ENCODE measurements at places on chromosomes 4 and X.

DNA sequence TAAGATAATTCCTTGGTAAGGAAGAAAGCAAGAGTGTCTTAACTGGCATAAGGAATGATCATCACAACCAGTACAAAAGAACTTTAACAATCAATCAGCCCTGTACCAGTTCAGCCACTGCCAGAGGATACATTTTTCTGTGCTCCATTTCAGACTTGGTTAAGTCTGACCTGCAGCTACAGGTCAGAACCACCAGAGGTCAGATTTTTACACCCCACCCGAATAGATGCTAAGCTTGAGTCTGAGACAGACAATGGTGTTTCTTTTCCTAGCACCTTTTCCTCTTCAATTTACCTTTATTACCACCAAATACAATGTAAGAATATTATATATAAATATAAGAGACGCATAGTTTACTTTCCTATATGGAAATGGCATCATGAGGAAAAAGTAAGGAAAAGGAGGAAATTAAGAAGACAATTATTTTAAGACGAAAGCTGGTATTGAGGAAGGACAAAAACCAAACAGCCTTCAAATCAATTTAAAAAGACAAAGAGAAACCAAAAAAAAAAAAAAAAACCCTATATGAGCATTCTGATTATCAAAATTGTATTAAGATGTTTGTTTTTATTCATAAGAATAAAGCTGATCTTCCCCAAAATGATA, 215.3 kb upstream of the TTC29 start:
- no peak for DNase-seq

DNA sequence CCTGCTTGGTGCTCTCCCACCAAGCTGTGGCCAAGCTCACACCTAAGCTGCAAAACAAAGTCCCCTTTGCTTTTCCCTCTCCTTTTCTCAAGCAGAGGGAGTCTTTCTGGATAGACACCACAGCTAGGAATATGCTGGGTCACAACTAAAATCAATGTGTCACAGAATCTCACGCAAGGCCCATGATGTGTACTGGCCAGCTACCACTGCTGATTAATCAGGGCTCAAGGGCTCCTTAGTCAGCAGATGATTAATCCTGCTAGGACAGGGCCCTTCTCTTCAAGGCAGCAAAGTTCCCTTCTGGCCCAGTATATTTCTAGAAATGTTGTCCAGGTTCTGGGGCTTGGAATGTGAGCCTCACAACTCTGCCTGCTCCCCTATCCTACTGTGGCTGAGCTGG, 32.0 kb upstream of the TENT5D start:
- no peak for DNase-seq

- peak; percentile 41 for DNase-seq
These were observed 628 bp downstream of the MXD4 start for GRCh38 chr4:2261110-2261852.

GRCh38 chrX:129015381-129015780, 507.9 kb downstream of the SMARCA1 start:
- DNase-seq = no peak

GRCh38 chr4:77695774-77696173, 90.2 kb downstream of the CXCL13 start:
- DNase-seq = no peak

DNA sequence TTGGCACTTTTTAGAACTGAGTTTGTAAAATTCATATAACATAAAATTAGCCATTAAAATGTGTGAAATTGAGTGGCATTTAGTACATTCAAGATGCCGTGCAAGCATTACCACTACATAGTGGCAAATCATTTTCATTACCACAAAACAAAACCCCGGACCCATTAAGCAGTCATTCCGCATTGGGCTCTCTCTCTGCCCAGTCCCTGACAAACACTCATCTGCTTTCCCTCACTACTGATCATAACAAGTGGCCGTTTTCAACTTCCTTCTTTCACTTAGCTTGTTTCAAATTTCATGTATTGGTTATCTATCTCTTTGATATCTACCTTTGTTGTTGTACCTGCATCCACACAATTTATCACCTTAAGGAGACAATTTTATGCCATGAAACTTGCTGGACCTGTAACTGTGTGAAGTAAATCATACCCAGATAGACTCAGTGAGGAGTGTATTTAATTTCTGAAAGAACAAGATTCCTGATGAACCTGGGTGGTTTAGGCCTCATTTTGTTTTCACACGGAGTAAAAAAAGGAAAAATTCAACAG, 202.1 kb downstream of the OR13H1 start:
- no peak for DNase-seq

DNA sequence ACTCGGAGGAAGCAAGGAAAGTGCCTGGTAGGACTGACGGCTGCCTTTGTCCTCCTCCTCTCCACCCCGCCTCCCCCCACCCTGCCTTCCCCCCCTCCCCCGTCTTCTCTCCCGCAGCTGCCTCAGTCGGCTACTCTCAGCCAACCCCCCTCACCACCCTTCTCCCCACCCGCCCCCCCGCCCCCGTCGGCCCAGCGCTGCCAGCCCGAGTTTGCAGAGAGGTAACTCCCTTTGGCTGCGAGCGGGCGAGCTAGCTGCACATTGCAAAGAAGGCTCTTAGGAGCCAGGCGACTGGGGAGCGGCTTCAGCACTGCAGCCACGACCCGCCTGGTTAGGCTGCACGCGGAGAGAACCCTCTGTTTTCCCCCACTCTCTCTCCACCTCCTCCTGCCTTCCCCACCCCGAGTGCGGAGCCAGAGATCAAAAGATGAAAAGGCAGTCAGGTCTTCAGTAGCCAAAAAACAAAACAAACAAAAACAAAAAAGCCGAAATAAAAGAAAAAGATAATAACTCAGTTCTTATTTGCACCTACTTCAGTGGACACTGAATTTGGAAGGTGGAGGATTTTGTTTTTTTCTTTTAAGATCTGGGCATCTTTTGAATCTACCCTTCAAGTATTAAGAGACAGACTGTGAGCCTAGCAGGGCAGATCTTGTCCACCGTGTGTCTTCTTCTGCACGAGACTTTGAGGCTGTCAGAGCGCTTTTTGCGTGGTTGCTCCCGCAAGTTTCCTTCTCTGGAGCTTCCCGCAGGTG, 637 bp downstream of the AR start:
- no peak for DNase-seq

- DNase-seq = no peak
These were observed 479.5 kb downstream of the NKX6-1 start for GRCh38 chr4:84019626-84020025.

Measured in stimulated activated naive CD4-positive, alpha-beta T cell treated with Interleukin-2 at 50 U/mL for 16 hours (primary cell).